ENCODE measurements at places on chromosomes 16 and 17. TPM values are rescaled to one million over a fixed set of nuclear protein-coding genes. Genes with fewer than 3 reads are reported as not detected.

The SBK1 gene
- 15.8 TPM for polyA plus RNA-seq

The SPATA33 gene
- 15.5 TPM for polyA plus RNA-seq

The PIMREG gene
- polyA plus RNA-seq = 26.1 TPM

The KATNIP gene
- 25.9 TPM for polyA plus RNA-seq

The CRHR1 gene
- 1.6 TPM for polyA plus RNA-seq

The MT1G gene
- 74.4 TPM for polyA plus RNA-seq

The NPIPB6 gene
- 1.1 TPM for polyA plus RNA-seq

The GSDMA gene
- 2.1 TPM for polyA plus RNA-seq

The PPL gene
- 34.6 TPM for polyA plus RNA-seq

The CISD3 gene
- 17.2 TPM for polyA plus RNA-seq

The KRT28 gene
- not detected for polyA plus RNA-seq

- DNase-seq = no peak
These were observed 1.2 kb upstream of the TLCD3B start for GRCh38 chr16:30032083-30032819.

- DNase-seq = no peak
These were observed 98.5 kb downstream of the ZNF778 start for GRCh38 chr16:89315791-89316581.

- no peak for DNase-seq
These were observed 252.3 kb upstream of the EEF2KMT start for GRCh38 chr16:5349670-5350517.

DNA sequence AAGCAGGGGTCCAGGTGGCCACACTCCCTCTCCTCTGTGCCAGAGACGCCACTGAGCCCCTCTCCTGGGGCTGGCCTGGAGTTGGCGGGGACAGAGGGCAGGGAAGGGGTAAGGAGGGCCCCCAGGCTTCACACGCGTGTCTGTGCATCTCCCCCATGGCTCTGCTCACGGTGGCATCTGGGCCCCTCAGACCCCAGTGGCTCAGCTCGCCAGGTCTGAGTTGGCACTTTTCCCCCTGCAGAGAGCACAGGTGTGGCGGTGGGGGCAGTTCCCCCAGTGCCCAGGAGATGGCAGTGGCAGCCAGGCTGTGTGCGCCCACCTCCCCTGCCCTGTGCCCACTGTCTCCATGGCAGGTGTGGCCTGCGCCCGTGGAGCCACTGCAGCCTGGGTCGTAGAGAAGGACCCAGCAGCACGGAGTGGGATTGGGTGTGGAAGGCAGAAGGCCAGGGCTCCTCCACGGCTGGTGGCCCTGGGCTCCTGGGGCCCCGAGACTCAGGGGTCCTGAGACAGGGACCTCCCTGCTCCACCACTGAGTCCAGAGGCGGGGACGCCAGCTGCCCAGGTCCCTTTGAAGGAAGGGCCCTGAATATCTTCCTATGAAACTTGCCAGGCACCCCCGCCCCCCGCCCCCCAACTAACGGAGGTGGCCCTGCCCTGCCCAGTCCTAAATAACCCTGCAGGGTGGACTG lies 4.3 kb upstream of the APRT start:
- DNase-seq = no peak

DNA sequence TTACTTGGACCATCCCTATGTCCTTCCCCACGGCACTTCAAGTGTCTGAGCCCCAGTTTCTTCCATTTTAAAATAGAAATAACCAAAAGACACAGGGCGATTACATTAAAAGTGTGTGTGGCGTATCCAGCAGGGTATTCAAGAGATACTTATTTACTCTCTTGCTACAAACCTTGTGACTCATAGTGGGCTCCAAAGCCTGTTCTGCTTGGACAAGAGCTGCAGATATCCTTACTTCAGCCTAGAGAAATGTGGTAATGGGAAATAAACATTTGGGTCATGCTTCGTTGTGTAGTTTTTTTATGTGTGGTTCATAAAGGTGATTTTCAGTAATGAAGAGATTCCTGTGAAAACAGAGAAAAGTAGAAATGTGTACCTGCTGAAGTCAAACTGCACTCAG lies 288.9 kb upstream of the CDH11 start:
- DNase-seq = no peak

- DNase-seq = no peak
These were observed 695 bp upstream of the TMEM204 start for GRCh38 chr16:1532771-1533170.

DNA sequence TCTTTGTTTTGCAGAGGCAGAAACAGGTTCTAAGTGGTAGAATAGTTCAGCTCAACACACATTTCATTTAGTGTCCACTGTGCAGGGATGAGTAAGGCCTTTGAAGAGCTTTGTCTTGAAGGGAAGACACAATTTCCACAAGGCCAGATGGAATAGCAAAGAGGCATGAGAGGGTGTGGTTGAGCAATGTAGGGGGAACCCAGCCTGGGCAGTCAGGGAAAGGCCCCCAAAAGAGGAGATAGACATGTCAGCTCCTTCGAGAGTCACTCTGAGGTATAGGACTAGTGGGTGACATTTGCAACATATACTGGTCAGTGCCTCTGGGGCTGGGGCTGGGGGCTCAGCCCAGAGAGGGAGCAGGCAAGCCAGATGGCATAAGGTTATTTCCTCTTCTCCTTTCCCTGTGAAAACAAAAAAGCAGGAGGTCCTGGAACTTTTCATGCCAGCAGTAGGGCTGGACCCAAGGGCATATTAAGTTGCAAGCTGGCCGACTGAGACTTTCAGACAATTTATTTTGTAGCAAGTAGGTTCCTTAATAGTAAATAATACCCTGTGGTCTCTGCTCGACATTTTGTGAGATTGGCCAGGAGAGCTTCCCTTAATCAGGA lies 7.1 kb downstream of the ALKBH5 start:
- no peak for DNase-seq

DNA sequence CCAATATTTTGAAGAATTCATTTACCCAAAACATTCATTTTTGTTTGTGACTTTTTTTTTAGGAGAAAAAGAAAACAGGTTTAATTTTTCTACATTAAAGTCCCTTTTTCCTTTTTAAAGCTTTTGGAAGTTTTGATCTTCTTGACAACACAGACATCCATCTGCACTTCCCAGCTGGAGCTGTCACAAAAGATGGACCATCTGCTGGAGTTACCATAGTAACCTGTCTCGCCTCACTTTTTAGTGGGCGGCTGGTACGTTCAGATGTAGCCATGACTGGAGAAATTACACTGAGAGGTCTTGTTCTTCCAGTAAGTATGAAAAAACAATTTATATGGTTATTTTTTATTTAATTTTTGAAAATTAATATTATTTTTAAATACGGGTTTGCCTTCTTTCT lies 37.2 kb downstream of the SIAH1 start:
- no peak for DNase-seq

DNA sequence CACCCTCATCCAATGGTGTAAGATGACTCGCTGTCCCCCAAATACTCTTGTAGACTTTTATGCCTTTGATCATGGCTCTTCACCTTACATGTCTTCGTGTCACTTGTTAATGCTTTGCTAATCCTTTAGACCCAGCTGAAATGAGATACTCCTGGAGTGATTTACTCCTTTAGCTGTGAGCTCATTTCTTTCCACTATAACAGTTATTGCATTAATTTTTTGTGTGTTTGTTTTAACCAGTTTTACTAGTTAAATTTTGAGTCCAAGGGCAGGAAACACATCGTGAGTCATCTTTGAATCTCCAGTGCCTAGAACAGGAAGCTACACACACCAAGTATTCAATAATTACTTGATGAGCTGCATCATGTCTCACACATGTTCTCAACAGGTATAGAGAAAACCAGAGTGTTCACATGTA lies 6.5 kb upstream of the CTCF start:
- no peak for DNase-seq

- no peak for DNase-seq
These were observed 95.9 kb downstream of the HIC1 start for GRCh38 chr17:2150806-2151205.

DNA sequence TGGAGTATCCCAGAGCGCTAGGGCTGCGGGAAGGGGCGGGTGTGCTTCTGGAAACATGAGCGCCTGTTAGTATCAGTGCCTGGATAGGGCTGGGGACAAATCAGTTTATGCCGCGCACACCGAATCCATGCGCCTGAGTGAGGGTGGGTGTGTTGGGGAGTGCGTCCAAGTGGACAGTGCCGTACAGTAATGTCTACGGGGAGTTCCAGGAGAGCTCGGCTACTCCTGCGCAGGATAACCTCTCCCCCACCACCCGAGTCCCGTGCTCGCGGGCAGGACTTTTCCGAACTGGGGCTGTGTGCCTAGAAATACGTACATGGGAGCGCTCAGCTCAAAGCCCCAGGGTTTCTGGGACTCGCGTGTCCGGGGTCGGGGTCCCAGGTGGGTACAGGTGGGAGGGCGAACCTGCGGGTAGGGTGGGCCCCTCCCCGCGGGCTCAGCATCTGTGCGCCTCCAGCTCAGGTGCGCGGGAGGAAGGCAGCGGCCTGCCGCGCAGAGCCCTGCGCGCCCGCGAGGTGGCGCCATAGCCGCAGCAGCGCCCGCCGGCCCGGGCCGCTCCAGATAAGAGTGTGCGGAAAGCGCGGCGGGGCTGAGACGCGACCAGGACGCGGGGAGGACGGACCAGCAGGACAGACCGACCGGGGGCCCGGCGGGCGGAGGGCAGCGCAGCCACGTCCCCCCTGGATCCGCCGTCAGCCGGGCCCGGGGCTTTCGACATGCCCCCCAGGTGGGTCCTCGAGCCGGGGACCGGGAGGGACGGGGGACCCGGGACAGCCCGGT lies at the start of gene HIC1:
Gene HIC1, plus strand, starts transcription at position 592 of the 780 bp plus-strand sequence. CDS start 1,588 bp downstream, outside the sequence.
- DNase-seq = no peak

GRCh38 chr16:12753203-12754023 lies 50.3 kb downstream of the CPPED1 start:
- no peak for DNase-seq
